IMR-90 (cell line): ENCODE measurements at places on chromosomes 2 and 18. TPM values are rescaled to one million over a fixed set of nuclear protein-coding genes. Genes with fewer than 3 reads are reported as not detected.

VWA3B gene
- total RNA-seq = not detected in 2 replicates

CNGA3 gene
- under 0.01 TPM in 1 of 2 replicates, not detected in the other for total RNA-seq

HOXD4 gene
- total RNA-seq = not detected in 2 replicates

ALLC gene
- total RNA-seq = not detected in 2 replicates

MPHOSPH10 gene
- total RNA-seq = 5.4 and 15.6 TPM in 2 replicates
